NCI-H1417 (cell line): ENCODE measurements at places on chromosomes 3 and 15.
A peak's percentile ranks its signal among the peaks of the same experiment; 100 is the strongest.

- no peak for DNase-seq
Measured at GRCh38 chr15:68188647-68189046, 16.5 kb downstream of the CALML4 start.

- DNase-seq: no peak
Measured at GRCh38 chr15:92323525-92323924, 70.2 kb upstream of the ST8SIA2 start.

DNA sequence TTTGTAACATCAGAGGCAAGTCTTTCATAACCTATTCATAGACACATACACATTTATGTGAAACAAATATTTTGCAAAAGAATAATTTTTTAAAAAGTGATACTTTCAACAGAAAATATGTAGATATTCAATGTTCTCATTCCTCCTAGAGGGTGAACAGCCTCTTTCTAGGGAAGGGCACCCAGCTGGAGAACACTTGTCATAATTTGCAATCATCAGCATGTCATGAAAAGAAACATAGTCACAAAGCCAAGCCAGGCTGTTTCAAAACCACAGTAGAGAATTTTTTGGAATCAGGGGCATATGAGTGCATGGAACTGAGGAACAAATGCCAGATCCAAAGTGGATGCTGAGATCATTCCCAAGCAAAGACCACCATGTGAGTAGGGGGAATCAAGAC is 406.9 kb upstream of the ADAMTS9 start:
- DNase-seq: no peak

DNA sequence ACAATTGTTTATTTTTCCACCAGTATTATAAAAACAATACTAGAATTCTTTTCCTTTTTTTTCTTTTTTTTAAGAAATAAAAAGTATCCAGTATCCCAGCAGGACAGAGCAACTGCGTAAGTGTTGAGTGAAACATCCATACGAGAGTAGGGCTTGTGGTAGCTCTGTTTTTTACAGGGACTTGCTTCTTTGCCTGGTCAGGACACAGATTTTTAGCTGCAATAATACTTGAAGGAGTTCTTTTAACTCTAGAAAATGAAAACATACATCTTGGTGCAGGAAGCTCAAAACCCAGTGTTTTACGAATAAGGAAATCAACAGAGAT is 297.7 kb upstream of the NR2E3 start:
- no peak for DNase-seq

DNA sequence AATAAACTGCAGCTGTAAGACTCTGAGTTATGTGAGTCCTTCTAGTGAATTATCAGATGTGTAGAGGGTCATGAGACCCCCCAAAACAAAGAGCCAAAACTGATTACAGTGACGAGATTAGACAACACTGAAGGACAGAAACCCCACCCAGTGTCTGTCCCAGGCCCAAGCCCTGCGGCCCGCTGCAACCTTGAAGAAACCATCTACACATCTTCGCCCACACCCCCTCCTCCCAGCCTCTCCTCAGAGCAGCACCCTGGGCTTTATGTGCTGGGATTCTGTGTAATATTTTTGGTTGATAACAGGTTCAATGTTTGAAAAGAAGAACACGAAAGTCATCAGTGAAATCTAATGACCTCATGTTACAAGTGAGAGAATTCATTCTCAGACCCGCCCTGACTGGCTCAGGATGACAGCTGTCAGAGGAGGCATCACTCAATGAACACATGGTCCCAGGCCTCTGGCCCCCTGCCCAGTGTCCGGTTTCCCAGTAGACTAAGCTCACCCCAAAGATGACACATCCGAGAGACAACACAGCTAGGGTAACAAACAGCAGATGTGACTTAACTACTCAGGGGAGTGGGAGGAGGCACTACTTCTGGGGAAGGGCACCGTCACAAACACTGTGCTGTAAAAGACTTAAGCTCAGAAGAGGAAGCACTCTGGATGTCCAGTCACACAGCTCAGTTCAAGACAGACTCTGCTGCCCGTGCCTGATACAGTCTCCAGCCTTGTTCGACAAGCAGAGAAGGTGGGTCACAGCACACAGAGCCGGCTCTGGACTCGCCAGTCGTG is 48.9 kb downstream of the NIPA2 start:
- no peak for DNase-seq

DNA sequence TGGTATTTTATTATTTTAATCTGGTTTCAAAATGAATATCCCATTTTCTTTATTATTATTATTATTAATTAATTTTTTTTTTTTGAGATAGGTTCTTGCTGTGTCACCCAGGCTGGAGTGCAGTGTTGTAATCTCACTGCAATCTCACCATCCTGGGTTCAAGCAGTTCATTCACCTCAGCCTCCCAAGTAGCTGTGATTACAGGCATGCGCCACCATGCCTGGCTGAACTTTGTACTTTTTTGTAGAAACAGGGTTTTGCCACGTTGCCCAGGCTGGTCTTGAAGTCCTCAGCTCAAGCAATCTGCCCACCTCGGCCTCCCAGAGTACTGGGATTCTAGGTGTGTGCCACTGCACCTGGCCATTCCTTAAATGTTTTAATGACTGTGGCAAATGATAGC is 28.6 kb downstream of the DAG1 start:
- DNase-seq: no peak

DNA sequence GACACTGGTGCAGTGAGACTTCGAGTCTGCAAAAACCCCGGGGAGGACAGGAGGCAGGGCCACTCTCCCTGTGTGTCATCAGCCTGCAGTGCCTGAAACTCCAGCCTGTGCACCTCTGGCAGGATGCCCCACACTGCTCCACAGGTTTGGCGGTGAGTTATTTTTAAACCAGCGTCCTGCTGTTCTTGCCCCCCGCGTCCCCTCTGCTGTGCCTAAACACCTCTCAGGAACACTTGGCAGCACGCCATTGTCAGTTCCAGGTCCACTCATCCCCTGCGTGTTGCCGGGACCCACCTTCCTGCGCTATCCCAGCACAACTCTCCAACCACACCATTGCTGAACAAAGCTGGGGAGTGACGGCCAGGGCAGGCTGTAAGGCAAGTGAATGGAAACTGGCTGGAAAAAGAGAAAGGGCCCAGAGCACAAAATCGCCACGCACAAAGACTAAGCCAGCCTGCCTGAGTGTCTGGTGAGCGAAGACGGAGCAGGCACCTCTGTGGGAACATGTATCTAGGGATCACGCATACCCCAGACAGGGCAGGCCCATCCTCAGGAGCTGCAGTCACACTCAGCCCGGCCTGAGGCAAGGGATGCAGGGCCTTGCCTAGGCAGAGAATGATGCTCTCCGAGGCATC is 3.1 kb upstream of the PLA2G4F start:
- DNase-seq: no peak

DNA sequence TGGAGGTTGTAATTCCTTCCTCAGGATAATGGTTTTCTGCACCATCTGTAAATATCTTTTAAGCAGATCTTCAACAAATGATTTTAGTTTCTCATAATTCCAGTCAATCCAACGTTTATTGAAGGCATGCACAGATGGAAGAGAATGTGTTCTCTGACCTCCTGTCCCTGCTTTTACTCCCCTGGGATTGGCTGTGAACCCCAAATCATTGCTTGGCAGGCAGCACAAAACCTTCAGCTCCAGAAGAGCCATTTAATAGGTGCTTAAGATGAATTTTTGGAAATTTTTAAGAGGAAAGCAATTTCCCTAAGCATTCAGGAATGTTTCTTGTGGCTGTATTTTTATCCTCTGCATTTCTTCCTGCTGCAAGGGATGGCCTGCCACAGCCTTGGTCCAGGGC is 25.5 kb upstream of the THSD4 start:
- DNase-seq: no peak

GRCh38 chr15:80168421-80168820 is 15.6 kb downstream of the FAH start:
- DNase-seq: no peak

- DNase-seq: no peak
Measured at GRCh38 chr3:124833710-124834332, 53.3 kb downstream of the ITGB5 start.

DNA sequence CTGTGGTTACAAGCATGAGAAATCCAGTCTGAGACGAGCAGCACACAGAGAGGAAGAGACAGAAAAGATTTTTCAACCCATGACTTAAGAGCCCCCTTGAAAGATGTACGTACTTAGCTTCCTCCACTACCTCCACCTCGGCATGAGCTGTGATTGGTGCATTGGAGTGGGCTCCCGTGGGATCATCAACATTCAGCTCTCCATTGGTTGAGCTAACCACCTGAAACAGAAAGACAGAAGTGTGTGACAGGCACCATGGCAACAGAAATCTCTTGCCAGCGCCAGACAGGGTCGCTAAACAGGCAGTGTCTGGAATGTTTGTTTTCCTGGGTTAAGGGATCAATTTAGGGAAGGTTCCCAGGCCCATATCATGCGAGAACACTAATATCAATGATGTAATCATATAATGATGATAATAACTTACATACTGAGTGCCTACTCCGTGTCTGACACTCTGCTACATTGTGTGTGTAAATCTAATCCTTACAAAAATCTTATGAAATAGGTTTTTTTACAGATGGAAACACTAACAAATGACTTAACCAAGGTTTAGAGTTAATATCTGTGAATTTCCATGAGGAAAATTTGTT is 17.5 kb upstream of the PPIB start:
- peak; percentile 73 for DNase-seq

DNA sequence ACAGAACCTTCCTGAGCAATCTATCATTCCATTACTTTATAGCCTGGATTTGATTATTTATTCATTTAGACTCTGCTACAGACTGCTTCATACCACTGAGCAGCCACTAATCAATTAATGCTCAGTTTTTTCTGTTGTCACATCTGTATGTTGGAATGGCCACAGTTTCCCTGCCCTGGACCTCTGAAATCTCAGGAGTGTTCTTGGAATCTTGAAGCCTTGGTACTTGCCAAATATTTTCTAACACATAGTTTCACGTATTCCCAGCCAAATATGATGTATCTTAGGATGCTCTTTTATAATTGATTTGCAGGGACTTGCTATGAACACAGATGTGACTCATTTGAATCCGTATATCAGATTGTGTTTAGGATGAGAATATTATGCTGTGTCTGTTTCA is 225.8 kb downstream of the TAFA4 start:
- DNase-seq: no peak

DNA sequence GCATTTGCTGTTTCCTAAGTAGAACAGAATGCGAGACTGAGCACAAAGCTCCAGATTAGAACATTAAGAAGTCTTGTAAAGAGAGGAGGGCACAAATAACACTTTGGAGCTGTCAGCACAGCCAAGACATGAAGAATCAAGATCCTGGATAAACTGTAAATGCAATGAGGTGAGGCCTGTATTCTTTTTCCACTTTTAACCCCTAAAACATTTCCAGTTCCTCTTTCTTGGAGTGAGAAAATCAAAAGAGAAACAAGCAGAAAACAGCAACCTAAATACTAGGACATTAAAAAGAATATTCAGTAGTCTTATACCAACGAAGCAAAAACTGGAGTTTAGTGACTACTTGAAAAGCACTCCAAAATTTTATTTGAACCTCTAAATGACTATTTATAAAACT is 204.3 kb downstream of the ZBTB20 start:
- DNase-seq: no peak

DNA sequence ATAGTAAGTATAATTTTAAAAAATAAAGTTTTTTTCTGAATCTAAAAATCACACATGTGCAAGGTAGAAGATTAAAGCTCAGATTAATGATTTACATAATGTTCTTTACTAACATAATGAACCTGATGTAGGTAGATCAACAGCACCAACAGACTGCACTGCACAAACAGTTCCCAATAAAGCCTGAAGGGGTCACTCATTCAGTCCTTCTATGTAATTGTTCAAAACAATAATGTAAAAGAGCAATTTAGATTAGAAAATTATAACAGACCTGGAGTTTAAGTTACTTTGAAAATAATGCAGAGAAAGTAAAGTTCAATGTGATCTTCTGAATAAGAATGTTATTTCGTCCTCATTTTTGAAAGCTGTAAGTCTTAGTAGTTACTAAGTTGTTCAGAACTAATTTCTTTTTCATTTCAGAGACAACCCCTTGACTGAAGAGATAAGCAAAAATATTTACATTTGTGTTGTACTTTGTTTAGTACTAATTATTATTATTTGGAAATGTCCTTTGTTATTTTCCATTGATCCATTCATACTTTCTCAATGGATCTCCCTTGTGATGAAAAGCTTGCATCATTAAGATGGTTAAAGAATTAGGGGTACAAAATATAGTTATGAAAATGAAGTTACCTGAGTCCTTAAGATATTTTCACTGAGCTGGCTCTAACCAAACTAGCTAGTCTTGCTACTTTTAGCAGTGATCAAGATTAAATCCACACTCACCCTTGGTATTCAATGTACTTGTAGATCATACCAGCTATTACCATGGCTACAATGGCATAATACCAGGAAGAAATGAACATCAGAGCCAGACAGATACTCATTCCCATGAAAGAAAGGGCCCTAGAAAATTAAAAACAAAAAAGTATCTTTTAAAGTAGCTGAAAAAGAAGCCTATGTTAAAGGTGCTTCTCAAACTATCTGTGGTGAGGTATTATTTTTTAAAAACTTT is 16.8 kb downstream of the EMC4 start:
- peak; percentile 1 for DNase-seq

DNA sequence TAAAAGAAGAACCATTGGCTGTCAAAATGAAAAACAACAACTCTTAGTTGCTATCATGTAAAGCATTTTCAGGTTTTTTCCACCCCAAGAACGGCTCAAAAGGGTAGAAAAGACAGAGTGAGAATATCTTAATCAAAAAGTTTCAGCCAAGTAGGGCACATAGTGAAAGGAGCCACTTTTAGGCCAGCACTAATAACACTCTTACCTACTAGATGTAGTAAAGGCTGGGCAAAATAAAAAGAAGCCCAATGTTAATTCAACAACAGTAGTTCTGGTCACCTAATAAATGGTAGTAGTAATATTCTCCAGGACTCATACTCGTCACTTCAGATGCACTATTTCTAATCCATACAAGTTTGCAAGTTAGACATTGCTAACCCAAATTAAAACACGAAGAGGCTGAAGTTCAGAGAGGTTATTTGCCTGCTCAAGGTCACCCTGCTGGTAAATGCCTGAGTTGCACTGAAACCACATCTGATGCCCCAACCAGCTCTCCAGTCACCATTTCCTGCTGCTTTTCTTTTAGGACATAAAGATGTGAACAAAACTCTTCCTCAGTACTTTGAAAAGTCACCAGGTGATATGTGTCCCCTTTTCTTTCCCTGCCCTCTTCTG is 7.5 kb downstream of the GOLIM4 start:
- no peak for DNase-seq

- DNase-seq: no peak
Measured at GRCh38 chr3:193660171-193660570, 67.2 kb downstream of the OPA1 start.

GRCh38 chr3:112815981-112816380 is 30.7 kb downstream of the CD200R1L start:
- DNase-seq: no peak

DNA sequence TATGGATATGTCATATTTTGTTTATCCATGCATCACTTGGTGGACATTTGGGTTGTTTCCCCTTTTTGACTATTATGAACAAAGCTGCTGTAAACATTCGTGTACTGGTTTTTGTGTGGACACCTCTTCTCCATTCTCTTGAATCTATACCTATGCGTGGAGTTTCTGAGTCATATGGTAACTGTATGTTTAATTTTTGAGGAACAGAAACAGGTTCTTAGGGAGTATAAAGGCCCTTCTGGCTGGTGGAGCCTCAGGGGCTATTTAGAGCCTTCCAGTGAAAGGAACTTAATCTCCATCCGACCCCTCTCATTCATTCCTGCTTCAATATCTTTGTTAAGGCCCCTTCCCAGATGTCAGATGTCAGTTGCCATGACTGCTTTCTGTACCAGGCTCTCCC is 14.1 kb upstream of the CTXND1 start:
- no peak for DNase-seq
